ENCODE measurements at places on chromosomes 11 and 22.

- no peak for DNase-seq
Observed at GRCh38 chr11:1486054-1486825, at the start of gene MOB2. MOB2 (minus strand) TSS chr11:1486779; CDS start chr11:1486556, 223 bp downstream.

DNA sequence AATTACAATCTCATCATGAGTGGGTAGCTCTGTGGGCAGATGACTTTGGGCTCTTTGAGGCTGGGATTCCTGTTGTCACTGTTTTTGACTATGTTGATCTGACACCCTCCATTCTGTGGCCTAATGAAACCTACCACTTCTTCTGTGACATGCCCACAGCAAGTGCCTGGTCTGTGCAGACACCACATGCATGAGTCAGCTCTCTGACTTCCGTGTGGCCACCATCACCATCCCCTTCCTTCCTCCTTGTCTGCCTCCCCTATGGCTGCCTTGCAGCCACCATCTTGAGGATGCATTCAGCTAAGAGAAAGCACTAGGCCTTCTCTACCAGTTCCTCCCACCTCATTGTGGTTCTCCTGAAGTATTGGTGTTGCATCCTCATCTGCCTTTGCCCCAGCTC is 15.3 kb upstream of the OR10V1 start:
- no peak for DNase-seq

- DNase-seq: no peak
Observed at GRCh38 chr22:44573451-44573850, 75.4 kb upstream of the RTL6 start.

- DNase-seq: no peak
Observed at GRCh38 chr22:37862570-37863325, 13.5 kb downstream of the EIF3L start.

DNA sequence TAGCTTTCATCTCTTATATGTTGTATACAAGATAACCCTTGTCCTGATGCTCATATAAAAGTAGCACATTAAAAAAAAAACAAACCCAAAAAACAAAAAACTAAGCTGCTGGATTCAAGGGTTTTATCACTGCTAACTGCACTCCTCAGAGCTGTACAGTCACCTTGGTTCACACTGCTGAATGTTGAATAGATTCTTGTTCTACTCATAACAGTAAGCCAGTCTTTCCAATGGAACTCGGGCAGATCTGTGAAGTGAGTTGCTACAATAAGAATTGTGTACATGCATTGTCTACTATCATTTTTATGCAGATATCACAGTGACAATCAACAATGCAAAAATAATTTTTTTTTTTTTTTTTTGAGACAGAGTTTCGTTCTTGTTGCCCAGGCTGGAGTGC is 4.7 kb downstream of the HARBI1 start:
- no peak for DNase-seq

DNA sequence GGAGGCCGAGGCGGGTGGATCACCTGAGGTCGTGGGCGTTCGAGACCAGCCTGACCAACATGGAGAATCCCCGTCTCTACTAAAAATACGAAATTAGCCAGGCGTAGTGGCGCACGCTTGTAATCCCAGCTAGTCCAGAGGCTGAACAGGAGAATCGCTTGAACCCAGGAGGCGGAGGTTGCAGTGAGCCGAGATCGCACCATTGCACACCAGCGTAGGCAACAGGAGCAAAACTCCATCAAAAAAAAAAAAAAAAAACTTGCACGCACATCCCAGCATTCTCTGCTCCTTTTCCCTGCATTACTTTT is 934 bp upstream of the ATL3 start:
- no peak for DNase-seq

DNA sequence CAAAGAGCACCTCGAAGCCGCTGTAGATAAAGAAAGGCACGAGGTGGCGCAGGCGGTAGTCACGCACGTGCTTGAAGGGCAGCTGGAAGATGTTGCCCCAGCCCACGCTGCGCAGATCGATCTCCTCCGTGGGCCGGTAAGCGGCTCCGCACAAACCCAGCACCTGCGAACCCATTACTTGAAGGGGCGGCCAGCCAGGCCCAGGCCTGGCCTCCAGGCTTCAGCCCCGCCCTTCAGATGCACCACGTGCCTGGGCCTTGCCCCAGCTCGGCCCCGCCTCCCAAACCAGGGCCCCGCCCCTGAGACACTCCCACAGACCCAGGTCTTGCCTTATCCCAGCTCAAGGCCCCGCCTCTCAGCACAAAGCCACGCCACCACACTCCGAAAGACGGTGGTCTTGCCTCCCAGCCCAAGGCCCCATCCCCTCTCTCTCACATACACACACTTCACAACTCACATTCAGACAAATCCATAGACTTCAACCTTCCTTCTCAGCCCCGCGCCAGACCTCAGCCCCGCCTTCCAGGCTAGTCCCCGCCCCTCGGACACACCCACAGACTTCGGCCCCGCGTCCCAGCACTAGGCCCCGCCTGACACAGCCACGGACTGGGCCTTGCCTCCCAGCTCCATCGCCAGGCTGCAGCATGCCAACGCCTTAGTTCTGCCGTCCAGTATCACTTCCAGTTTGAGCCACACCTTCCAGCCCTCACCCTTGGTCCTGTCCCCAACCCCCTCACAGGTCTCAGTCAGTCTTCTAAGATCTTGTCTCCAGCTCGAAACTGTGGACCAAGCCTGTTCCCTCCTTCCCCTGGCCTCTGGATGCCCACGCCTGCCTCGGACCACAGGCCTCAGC is 7.0 kb downstream of the UNC93B1 start:
- DNase-seq: peak; percentile 37

- DNase-seq: no peak
Observed at GRCh38 chr22:44369293-44369661, 56.5 kb upstream of the SHISAL1 start.

DNA sequence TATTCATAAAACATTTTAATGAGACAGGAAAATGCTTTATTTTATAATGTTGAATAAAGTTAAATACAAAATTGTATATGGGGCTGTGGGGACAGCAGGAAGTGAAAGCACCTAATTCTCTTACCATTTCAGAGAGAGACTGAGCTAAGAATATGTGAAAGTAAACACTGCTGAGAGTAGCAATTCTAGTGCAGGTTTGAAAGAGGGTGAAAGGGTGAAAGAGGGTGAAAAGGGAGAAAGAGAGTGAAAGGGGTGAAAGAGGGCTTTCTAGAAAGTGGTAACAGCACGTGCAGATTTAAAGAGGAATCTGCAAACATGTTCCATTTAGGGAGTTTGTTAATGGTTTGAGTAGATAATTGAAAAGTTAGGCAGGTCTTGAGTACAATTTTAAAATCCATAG is 652.0 kb upstream of the CCDC90B start:
- no peak for DNase-seq

DNA sequence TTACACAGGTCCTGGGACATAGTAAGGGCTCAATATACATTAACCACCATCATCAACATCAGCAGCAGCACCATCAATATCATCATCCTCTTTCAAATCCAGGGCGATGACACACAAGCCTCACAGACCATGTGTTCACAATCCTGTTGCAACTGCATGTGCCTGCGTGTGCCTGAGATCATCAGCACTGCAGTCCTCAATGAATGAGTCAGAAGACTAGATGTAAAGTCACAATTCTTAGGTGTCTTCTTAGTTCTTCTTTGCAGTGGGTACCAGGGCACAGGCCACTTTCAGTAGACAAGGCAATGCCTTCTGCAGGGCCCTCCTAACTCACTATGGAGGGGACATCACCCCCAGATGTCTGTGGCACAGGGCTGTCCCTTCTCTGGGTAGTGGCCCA is 111.1 kb downstream of the MYO18B start:
- no peak for DNase-seq

DNA sequence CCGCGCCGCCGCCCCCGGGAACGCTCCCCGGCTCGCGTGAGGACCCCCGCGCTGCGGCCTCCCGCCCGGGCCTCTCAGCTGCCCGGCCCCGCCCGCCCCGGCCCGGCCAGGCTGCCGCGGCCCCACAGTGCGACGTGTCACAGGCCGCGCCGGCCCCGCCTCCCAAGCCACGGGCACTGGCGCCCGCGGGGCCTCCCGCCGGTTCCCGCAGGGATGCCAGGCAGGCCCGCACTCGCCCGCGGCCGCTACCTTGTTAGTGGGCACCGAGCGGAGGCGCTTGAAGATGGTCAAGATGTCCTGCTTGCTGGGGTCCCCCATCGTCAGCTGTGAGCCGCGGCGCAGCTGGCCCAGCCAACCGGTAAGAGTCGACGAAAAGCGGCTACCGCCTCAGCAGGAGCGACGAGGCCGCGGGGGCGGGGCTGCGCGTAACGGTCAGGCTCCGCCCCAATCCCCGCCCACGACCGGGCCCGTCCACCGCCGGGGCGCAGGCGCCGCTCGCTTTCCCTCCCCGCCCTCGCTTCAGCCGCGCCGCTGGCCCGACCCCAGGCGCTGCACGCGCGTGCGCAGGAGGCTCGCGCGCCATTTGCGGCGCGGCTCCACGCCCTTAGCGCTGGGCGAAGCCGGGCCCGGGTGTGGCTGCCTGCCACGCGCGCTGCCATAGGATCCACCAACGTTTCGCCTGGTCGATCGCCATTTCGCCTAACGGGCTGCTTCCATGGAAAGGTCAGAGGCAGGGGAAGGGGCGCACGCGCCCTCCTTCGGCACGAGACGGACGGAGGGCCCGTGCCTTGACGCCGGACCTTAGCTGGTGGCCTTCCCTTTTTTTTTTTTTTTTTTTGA is at the start of gene ARFGAP3:
Gene ARFGAP3 (minus strand): TSS at position 409 of the 840 bp plus-strand sequence. CDS start 91 bp downstream, at position 318.
- DNase-seq: peak; percentile 96

- DNase-seq: no peak
Observed at GRCh38 chr11:75301131-75301530, 50.3 kb downstream of the ARRB1 start.

DNA sequence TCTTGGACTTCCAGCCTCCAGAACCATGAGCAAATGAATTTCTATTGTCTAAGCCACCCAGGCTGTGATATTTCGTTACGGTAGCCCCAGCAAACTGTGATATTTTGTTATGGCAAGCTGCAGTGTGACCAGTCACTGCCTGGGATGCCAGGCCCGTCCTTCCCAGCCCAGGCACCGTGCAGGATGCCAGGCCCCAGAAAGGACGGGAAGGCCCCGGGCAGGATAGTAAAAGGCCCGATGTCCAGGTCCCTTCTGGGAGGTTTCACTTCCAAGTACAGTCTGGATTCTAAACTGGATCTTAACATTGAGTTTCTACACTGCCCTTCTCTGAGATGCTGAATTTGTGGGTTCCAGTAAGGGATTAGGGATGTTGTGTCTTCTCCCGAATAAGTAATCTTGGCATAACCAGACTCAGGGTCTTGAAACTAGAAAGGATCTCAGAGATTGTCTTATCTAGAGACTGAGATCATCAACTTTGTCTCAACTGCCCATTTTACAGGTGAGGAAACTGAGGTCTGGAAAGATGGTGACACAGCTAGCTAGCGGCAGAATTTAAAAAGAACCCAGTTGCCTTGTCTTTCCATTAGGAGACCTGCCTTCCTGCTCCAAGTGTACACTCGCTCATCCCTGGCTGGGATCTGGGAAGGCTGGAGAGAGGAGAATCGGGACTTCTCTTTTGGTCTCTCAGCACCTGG is 19.9 kb downstream of the RPUSD4 start:
- no peak for DNase-seq

DNA sequence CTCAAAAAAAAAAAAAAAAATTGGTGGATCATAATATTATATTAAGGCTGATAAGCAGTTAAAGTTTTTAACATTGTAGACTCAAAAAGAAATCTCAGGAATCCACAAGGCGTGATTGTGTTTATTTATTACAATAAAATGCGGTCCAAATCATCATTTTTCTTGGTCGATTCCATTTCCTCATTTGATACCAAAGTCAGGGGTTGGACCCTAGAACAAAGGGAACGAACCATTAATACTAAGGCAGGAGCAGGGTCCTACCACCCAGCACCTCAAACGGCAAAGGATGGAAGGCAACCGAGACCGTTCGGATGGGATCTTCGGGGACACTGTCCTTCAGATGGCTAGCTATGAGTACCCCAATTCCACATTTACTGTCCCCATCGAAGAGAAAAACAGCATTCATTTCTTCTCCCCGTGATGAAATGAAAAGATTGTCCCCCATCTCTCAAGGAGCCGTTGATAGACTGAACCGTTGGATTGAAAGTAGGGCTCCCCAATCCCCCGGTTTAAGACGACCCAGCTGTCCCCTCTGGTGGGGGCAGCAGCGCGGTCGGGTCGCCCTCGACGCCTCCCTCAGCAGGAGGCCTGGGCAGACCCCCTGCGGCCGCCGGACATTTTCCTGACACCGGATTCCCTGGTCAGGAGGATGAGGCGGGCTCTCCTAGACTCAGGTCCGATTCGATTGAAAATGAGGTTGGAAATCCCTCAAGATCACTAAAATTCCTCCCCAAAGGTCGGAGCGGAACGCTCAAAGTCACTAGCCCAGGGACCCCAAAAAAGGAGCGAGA is 607 bp downstream of the DMC1 start:
- no peak for DNase-seq

DNA sequence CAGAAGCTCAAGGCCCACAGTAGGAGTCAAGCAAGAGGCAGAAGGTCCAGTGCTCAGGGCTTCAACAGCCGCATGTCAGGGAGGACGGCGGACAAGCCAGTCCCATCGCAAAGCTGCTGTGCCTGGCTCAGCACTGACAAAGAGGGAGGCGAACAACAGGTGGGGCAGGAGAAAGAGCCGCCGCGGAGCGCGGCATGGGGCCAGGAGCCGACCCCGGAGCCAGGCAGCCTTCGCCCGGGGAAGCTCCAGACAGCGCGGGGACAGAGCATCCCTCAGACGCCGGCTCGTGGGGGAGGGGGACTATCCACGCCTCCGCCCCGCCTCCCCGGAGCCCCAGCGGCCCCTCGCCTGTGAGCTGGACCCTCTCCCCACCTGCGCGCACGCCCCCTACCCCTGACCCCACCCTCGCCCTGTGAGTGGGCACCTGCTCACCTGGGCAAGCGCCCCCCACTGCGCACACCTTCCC is 369 bp downstream of the DHCR7 start:
- peak; percentile 47 for DNase-seq

DNA sequence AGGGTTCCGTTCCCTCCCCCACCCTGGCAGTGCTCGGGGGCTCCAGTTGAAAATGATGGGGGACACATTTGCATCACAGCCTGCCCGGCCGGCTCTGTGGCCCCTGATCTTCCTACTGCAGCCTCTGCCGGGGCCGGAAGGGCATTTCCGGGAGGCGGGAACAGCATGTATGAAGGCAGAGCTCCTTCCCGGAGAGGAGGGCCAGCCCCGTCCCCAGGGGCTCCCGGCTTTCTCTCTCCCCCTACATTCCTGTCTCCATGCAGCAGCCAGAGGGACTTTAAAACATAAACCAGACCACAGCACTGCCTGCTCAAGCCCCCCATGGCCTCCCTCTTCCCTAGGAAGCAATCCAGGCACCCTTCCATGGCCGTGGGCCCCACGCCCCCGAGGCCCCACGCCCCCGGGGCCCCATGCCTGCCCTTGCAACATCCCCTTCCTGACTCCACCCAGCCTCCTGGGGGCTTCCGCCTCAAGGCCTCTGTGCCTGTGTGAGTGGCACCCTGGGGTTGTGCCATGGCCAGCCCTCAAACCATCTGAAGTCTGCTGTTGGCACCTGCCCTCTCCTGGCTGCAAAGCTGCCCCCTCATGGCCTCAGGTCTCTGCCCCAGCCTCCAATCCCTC is 73.1 kb downstream of the CDKN1C start:
- no peak for DNase-seq

DNA sequence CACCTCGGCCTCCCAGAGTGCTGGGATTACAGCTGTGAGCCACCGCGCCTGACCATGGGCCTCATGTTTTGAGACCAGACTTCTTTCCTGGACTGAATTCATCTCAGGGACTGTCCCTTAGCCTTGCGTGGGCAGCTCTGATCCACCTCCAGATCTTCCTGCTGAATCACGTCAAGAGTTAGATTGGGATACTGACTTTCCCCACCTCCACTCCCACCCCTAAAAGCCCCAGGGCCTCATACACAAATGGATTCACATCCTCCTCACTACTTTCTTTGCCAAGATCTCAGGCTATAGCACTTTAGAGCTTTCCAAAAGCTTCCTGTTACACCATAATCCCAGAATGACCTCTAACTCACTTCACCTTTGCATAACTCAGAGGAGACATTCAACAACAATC is 12.1 kb downstream of the CCDC87 start:
- no peak for DNase-seq
